ENCODE measurements at places on chromosomes 7 and 10.

DNA sequence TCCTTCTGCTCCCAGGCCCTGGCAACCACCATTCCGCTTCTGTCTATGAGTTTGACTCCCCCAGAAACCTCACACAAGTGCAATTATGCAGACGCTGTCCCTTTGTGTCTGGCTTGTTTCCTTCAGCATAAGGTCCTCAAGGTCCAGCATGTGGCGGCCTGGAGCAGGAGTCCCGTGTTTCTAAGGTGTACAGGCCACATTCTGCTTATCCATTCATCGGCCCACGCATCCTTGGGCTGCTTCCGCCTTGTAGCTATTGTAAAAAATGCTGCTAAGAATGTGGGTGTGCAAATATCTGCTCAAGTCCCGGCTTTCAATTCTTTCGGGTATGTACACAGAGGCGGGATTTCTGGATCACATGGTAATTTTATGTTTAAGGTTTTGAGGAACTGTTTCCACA lies 38.2 kb downstream of the ESYT2 start:
- no peak for DNase-seq

DNA sequence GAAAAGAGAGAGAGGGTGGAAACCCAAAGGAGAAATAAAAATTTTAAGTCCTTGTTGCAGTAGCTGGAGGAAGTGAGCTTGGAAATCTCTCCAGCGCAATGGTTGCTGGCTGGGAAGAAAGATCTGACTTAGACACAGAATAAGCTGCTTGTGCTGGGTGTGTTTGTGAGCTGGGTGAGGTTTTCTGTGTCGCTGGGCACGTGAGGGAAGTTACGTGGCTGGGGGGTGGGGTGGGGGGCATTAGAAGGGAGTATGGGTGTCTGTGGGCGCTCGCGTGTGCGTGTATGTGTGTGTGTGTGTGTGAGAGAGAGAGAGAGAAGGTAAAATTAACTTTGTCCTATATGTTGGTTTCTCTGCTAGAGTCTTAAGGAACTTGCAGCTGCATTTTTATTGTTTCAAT lies 11.6 kb downstream of the TCF7L2 start:
- no peak for DNase-seq

- no peak for DNase-seq
Measured at GRCh38 chr10:112497347-112497950, 50.4 kb downstream of the VTI1A start.

DNA sequence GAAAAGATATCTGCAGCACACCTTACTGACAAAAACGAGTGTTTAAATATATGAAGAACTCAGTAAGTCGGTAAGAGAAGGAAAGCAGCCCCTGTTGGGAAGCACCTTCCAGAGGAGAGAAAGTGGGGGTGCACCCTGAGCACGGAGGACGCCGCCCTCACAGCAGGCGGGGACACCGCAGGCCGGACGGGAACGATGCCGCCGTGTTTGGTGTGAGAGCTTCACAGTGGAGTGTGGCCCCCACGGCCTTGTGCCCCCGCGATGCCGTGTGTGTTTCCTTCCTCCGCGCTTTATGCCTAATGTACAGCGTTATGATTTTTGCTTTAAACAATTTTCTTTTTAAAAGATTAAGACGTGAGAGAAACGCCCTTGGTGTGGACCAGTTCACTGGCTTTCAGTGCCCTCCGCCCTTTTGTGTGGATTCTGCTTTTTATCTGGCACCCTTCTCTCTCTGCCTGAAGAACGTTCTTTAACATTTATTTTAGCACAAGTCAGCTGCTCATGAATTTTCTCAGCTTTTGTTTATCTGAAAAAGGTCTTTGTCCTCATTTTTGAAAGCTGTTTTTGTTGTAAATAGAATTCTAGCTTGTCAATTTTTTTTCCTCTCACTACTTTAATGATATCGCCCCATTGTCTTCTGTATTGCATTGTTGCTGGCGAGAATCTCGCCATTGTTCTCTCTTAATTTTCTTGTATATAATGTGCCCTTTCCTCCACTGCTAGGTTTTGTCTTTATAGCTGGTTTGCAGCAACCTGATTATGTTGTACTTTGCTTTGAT lies 110.7 kb downstream of the INPP5A start:
- no peak for DNase-seq

DNA sequence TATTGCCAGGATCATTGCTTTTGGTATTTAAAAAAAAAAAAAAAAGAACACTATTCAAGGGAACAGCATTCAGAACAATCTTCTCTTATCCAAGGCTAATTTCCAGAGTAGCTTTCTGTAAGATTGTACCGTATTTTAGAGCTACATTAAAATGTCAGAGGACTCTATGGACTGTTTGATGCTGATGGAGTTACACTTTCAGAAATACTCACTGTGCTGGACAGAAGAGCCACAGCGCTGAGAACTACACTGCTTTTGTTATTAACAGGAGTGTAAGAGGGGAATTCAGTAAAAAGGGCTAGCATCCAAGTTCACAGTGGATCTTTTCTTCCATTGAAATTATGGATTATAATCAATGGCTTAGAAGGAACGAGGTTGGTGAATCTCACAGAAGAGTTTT lies 247.7 kb downstream of the AHR start:
- DNase-seq = no peak

DNA sequence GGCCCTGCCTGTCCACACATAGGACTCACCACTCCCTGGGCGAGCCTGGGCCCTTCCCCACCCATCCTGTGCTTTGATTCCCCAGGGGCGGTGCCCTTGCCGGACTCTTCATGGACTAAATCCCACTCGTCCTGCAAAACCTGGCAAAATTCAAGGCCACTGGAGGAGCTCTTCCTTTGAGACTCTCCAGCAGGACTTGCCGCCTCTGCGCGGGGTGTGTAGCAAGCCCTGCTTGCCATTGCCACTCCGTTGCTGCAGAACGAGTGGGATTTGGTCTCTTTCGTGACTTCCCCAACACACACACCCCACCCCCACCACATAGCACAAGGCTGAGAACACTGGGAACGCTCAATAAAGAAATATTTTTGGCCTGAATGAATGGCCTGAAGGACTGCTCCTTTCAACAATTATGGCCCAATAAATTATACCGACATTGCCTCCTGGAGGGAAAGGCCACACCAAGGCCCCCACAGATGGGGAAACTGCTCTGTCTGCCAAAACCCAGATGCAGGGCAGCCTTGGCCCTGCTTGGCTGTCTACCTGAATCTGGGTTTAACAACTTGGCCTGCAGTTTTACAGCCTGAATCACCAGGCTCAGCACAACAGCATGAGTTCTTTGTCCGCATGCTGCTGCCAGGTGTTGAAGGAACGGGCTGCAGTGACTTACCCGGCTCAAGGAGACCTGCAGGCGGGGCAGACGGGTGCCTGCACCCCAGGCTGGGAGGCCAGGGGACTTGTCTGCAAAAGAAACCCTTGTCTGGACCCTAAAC lies 72.8 kb upstream of the KAT6B start:
- DNase-seq = peak; percentile 15

GRCh38 chr10:115355162-115355760 lies 262.1 kb downstream of the ATRNL1 start:
- peak; percentile 65 for DNase-seq

- peak; percentile 46 for DNase-seq
Measured at GRCh38 chr10:18659819-18660535, 746 bp downstream of the ARL5B start.

GRCh38 chr10:80528901-80529300 lies 8.8 kb upstream of the SH2D4B start:
- no peak for DNase-seq

- no peak for DNase-seq
Measured at GRCh38 chr10:14507176-14507575, 176.5 kb upstream of the FRMD4A start.

GRCh38 chr7:5094641-5095040 lies 49.0 kb downstream of the RBAK start:
- DNase-seq = peak; percentile 26

DNA sequence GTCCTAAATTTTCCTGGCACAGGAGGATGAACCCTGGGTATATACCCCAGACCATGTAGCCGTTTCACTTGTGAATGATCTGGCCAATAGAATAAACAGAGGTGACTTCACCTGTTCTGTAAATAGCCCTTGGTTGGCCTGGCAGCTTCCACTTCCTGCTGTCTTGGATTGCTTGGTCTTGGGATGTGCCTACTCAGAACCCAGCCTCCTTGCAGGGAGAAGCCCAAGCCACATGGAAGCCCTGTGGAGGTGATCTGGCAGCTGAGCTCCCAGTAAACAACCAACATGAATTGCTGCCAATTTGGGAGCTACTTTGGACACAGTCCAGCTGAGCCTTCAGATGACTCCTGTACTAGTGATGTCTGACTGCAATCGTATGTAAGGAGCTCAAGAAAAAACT lies 4.8 kb upstream of the RAPGEF5 start:
- DNase-seq = no peak

DNA sequence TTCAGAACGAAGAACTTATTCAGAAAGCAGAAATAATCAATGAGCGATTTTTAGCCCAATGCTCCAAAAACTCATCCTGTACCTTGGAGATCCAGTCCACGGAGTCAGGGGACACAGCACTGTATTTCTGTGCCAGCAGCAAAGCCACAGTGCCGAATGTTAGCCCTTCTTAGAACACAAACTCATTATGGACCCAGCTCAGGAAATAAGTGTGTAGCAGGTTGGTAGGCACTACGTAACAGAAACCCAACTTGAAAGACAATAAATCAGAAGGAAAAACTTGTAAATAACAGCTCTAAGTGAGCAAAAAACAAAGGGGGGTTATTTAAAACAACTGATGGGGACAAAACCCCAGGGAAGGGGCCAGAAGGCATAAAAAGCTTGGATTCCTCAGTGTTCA lies 112.0 kb upstream of the PRSS1 start:
- no peak for DNase-seq

DNA sequence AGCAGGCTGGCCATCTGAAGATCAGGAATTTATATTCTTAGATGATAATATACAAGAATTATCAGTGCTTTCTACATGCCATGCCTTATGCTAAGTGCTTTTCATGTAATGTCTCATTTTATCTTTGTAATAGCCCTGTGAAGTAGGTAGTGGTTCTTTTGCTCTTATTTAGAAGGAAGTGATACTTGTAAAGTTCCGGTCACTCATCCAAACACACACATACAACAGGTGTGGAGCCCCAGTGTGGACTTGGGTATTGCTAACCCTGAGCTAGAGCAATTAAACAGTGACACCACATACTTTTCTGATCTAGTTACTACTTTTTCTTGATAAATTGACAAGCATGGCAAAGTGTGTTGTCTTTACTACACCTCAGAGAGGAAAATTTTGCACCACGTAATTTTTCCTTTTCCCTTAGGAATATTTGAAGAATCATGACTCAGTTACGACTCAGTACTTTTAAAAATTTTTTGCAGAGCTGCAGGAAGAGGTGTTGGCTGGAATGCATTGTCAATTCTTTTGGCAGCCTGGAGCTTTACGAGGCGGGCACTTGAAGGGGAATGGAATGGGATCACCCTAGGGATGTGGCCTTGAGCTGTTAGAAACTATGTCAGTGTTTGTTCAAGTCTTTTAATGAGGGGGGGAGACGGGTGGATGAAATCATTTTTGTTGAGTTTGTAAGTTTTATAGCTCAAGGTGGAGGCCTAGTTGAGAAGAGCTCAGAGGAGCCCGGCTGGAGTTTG lies 212.5 kb upstream of the CELF2 start:
- DNase-seq = peak; percentile 64

DNA sequence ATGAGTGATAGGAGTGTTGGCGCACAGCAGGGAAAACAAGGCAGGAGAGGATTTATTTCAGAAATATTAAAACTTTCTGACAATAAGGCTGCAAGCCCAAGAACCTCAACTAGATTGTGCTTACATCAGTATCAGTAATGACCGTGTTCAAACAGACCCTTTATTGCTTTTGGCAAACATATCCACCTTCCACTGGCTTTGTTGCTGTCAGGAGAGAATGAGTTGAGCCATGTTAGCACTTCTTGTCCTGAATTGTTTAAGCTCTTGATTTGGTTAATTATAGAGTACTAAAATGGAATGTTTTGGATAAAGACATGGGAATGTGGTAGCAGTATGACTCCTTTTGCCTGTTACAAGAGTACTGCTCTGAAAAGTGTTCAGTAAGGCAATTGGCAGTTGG lies 3.8 kb downstream of the AHCYL2 start:
- DNase-seq = no peak

- no peak for DNase-seq
Measured at GRCh38 chr10:11642566-11642965, 31.1 kb upstream of the USP6NL start.

DNA sequence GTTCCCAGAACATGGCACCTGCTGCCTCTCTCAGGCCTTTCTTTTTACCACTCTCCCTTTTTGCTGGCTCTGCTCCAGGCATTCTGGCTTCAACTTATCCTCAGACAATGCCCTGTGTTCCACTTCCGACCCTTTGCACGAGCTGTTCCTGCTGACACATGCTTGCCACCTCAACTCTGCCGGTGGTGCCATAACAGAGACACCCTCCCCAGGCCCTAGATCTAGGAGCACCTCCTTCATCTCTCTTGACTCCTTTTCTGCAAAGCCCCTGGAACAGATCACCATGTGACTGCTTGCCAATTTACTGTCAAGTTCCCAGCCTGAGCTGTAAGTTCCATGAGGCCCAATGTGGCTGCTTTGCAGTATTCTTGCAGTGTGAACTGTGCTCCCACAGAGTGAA lies 256.0 kb upstream of the MKI67 start:
- DNase-seq = no peak

DNA sequence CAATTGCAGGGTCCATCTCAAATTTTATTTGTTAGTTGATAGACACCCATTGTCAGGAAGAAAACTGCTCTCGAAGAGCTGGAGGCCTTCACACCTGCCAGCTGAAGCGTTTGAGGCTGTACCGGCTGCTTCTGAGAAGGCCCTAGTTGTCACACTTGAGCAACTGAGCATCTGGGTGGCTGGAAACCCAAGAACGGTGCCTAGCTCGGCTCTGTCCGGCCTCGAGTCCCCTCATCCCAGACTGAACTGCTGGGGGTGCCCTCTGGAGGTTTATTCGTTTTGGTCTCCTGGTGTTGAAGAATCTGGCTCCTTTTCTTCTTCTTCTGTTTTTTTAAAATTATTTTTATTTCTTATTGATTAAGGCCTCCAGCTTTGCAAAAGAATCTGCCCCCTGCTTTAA lies 59.3 kb upstream of the EXOC6 start:
- DNase-seq = no peak

GRCh38 chr10:7121154-7121797 lies 289.6 kb downstream of the SFMBT2 start:
- DNase-seq = peak; percentile 25

DNA sequence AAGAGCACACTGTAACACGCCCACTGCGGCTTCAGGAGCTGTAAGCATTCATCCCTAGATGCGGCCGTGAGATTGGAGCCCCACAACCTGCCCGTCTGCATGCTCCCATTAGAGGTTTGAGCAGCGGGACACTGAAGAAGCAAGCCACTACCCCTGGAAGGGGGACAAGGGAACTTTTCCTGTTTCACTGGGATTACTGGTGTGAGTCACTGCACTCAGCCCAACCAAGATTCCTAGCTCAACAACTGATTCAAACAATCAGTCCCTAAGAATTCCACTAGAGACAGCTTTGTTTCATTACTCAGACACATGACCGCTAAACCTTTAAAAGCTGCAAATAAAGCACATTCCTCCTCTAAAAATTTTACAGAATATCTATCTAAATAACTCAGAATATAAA lies 69.8 kb downstream of the ORC5 start:
- peak; percentile 79 for DNase-seq

GRCh38 chr7:45920502-45921380 lies at the start of gene IGFBP3:
TSS of gene IGFBP3 (minus strand) at chr7:45921272. CDS start at chr7:45921140, 132 bp downstream.
- peak; percentile 77 for DNase-seq

GRCh38 chr10:129670124-129670523 lies 203.1 kb downstream of the MGMT start:
- DNase-seq = no peak

All from ELR (cell line).